MG63 (cell line): ENCODE measurements at places on chromosomes 6 and 20.

GRCh38 chr6:160238278-160238711 lies 20.3 kb downstream of the SLC22A2 start:
- no peak for DNase-seq

GRCh38 chr20:33821270-33821836 lies 10.2 kb downstream of the CHMP4B start:
- DNase-seq, result no peak

- no peak for DNase-seq
Measured at GRCh38 chr6:137734875-137735182, 132.2 kb upstream of the TNFAIP3 start.

DNA sequence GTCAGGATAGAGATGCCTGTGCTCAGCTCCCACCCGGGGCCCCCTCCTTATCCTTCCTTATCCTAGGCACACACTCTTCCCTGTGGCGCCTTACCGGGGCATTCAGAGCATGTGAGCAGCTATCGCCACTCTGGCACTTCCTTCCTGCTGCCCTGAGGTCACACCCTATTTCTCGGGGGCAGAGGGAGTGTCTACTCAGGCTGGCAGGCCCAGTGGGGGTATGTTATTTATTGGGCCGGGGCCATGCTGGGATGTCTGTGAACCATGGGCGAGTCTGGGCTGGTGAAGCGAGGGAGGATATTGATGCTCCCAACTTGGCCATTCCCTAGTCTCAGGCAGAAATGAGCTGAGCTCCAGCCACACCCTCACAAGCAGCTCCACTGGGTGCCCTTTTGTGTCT lies 3.9 kb upstream of the LY6G6D start:
- no peak for DNase-seq

DNA sequence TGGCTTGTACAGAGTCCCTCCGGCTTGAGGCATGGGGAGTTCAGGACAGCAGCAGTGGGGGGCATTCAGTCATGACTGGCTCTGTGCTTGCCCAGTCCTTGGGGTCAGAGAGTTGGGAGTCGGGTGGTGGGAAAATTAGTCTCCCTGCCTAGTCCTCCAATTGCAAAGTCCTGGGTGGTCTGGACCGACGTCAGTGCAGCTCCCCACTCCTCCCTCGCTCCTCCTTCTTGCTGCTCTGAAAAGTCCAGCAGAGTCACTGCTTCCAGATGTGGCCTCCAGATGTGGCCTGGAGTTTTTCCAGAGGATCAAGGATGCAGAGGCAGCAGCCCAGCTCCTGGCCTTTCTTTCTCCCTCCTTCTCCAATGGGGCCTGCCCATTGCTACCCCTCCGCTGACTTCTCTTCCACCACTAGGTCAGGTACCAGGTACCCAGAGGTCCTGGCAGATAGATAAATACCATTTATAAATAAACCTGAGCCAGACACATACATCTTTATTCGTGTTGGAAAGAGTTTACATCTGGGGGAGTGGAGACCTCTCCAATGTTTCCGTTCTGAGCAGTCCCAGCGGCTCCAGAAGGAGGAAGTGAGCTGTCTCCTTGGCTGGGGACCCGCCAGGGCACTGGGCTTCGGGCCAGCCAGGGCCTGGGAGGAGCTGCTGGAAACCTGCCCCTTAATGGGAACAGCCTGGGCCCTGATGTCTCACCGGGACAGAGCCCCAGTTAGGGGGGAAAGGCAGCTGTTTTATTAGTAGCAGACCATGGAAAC lies 49.0 kb upstream of the RNF24 start:
- peak; percentile 90 for DNase-seq

DNA sequence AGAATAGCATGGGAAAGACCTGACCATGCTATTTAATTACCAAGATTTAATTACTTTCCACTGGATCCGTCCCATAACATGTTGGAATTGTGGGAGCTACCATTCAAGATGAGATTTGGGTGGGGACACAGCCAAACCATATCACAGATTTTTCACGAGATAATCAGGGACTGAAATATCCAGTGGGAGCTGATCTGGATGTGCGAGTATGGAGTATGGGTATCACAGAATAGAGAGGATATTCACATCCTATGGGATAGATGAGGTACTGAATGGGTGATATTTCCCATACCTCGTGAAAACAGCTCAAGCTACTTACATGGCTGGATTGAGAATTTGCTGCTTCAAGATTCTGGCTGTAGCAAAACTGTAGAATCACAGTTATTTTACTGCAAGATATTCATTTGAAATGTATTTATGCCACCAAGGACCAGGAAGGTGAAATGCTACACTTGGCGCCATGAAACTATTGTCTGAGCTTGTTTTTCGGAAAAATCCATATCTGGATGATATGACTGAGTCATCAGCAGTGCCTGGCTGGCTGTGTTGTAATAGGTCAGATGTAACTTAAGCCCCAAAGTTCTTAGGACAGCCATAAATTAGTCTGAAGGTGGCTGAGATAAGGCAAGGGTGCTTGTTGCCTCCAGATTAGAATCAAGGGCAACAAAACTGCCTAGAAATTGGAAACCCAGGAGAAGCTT lies 29.8 kb downstream of the KCNS1 start:
- no peak for DNase-seq
